Fibroblast of upper back skin (primary cell): ENCODE measurements at places on chromosomes 11 and 22.

DNA sequence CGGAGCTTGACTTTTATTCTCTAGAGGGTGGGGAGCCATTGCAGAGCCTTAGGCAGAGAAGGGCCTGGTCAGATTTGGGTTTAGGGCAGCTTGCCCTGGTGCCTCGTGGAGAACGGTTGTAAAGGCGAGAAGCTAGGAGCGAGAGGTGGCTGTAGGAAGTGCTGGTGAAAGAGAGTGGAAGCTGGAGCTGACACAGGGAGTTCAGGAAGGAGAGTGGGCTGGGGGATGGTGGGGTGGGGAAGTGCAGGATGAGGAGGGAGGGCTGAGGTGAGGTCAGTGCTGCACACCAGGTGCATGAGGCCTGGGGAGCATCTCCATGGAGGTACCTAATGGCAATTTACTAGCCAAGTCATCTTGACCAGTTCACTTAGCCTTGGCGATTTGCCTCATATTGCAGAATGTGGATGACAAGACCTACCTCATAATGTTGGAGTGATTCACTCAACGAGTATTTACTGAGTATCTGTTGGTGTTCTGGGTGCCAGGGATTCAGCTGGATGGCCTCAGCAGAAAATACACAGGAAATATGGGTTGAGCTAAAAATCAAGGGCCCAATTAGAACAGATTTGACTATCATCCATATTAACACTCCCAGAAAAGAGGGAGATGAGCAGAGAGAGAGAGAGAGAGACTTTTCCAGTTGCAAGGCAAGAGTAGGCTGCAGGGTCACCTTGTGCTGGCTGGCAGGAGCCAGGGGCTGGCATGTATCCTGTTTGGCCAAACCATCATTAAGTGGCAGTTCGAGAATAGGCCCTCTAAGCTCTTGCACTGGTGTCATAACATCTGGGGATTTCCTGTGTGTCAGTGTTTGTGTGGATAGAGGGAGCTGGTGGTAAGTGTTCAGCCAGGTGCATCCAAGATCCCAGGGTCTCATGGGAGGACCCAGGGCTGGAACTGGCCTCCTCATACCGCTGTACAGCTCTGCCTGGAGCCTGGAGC, 44.4 kb upstream of the CLDN5 start:
- DNase-seq: peak; percentile 79

GRCh38 chr22:25569361-25569760, 4.9 kb downstream of the GRK3 start:
- DNase-seq: no peak

GRCh38 chr11:68667511-68668500, 16.5 kb upstream of the GAL start:
- DNase-seq: no peak

DNA sequence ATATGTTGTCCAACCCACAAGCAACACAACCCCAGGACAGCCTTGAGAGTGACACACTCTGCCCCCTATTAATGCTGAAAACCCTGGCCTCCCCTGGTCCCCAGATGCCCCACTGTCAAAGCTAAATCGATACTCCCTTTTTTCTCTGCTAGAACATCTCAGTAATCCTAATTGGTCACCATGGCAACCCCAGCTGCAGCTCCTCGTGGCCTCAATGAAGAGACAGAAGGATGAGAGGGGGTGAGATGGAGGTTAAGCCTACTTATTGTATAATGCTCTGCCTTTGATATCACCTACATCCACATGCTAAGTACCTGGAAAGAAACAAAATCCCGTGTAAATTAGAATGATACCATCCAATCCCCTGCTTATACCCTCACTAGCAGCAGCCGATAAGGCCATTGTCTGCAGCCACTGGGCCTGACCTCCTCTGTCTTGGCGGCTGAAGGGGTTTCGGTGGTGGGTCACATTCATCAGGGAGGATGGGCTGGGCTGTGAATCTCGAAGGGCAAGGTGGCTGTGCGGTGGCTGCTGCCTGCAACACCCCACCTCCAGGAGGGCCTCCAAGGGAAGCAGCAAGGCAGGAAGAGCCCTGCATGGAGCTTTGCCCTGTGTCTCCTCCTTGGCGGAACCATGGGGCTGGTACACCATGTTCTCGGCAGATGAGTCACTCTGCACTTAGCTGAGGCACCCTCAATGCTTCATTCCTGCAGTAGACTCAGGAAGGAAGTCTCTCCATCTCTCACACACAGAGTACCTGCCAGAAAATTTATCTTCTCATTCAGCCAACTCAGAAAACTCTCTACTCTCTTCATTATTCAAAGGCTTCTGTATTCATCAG, 399.5 kb downstream of the BUD13 start:
- DNase-seq: no peak

GRCh38 chr11:45272701-45273100, 13.4 kb downstream of the SYT13 start:
- no peak for DNase-seq

DNA sequence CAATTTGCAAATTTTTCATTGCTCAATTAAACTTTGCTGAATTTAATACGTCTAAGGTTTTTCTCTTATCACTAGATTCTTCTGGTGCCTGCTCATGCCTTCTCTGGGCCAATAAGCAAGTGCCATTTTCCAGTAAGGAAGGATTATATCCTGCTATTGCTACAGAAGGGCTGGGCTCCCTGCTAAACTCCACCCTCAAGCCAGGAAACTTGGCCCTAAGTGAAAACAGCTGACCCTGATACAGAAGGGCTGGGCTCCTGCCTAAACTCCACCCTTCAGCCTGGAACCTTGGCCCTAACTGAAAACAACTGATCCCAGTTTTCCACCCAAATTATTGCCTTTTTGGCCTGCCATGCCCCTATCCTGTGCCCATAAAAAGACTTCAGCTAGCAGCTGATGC, 385.3 kb downstream of the DYNC2H1 start:
- peak; percentile 37 for DNase-seq

GRCh38 chr11:75576499-75576918, 14.5 kb downstream of the SERPINH1 start:
- DNase-seq: peak; percentile 73

- DNase-seq: no peak
Observed at GRCh38 chr11:17894929-17895658, 117.8 kb downstream of the SERGEF start.

- no peak for DNase-seq
Observed at GRCh38 chr11:92931746-92932422, 37.6 kb upstream of the MTNR1B start.

- DNase-seq: no peak
Observed at GRCh38 chr11:75135021-75135650, 15.8 kb upstream of the SLCO2B1 start.

DNA sequence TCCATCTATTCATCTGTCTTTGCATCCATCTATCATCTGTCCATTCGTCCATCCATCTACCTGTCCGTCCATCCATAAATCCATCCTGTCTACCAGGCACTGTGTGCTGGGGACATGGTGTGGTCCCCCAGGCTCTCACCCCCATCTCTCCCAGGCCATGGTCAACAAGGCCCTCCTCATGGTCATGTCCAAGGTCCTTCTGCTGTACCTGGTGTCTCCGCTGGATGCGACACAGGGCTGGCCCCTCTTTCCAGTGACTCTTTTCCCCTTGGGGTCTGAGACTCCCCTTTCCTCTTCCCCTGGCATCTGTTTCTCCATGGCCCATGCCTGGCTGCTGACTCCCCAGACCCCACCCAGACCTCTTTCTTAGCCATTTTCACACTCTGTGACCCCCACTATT, 4.5 kb downstream of the IGLL1 start:
- DNase-seq: no peak

DNA sequence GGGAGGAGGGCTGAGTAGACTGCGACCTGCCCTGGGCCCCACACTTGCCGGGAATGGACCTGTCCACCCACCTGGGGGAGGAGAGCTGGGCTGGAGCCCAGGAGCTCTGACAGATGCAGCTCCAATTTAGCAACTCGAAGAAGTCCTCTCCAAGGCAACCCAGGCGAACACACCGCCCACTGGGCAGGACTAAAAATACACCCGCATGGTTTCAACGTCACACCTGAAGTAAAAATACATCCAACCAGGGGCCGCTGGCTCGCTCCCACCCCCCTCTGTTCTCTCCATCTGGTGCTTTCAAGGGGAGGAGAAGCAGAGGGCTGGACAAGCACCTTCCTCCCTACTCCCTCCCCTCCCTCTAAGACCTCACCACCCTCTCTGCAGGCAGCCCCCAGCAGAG, 119.9 kb downstream of the FEZ1 start:
- no peak for DNase-seq

GRCh38 chr11:66388780-66389386, 17.3 kb upstream of the SLC29A2 start:
- DNase-seq: peak; percentile 70

- peak; percentile 97 for DNase-seq
Observed at GRCh38 chr11:64240435-64241240, at the start of gene FKBP2. TSS of gene FKBP2 (plus strand) at chr11:64241095. CDS start at chr11:64242388, 1,293 bp downstream.

GRCh38 chr11:70491696-70492472, 93.6 kb downstream of the CTTN start:
- DNase-seq: no peak

GRCh38 chr11:61403658-61404057, 11.3 kb downstream of the TMEM216 start:
- DNase-seq: no peak

DNA sequence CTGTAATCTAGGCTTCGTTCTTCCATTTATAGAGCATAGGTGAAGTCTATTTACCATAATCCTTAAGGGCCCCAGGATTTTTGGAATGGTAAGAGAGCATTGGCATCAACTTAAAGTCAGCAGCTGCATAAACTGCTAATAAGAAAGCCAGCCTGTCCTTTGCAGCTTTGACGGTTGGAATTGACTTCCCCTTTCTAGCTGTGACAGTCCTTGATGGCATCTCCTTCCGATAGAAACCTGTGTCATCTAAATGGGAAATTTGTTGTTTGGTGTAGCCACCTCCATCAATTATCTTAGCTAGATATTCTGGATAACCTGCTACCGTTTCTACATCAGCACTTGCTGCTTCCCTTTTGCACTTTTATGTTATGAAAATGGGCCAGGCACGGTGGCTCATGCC, 58.0 kb upstream of the GLYATL1B start:
- no peak for DNase-seq

DNA sequence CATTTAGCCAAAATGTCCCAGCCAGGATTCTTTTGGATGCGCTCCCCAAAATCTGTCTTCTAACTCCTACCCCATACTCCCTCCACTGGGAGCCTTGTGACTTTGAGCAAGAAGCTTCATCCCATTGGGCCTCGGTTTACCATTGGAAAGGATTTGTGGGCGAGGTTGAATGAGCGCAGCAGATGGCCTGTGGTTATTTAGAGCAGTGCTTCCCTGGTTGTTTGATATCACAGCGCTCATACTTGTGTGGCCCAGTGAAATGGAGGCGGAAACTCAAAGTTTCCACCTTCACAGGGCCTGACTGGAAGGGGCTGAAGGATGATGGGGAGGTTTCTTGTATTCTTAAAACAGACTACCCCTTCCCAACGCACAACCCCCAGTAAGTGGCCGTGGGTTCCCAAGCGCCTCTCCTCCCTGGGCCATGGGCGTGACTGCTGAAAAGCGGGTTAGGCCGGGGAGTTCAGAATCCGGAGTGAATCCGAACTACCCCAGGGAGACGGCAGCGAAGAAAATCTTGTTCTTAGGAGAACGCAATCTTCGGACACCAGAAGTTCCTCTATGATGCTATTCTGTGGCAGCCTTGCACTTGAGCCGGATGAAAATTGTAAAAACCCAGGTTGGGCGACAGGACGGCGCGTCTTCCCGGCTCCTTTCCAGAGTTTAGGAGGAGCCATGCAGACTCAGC, 1.2 kb upstream of the ATF4 start:
- no peak for DNase-seq

DNA sequence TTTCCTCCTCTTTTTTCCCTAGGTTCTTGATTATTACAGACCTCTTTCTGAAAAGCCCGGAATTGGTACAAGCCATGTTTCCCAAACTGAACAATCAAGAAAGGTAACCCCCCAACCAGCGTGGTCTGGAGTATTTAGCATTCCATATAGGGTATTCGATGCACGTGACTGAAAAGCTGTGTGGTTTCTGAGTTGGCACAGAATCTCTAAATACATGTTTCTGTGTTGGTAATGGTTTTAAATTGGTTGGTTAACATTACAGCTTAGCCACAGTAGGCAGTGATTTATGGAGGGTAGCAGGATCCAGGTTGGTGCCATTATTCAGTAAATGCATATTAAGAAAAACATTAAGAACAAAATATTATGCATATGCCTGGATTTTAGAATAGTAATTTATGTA, 46.8 kb downstream of the ATXN10 start:
- peak; percentile 13 for DNase-seq

DNA sequence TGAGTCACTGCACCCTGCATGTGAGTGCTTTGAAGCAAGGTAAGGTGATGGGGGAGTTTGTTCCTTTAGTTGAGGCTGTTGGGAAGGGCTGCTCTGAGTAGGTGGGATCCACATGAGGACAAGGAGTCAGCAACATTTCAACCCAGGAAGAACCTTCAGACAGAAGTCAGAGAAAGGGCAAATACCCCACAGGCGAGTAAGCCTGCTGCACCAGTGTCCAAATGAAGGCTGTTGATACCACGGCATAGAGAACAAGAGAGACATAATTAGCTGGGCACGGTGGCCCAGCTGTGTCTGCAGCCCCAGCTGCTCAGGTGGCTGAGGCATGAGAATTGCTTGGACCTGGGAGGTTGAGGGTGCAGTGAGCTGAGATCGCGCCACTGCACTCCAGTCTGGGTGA, 54.3 kb upstream of the CLMP start:
- no peak for DNase-seq

DNA sequence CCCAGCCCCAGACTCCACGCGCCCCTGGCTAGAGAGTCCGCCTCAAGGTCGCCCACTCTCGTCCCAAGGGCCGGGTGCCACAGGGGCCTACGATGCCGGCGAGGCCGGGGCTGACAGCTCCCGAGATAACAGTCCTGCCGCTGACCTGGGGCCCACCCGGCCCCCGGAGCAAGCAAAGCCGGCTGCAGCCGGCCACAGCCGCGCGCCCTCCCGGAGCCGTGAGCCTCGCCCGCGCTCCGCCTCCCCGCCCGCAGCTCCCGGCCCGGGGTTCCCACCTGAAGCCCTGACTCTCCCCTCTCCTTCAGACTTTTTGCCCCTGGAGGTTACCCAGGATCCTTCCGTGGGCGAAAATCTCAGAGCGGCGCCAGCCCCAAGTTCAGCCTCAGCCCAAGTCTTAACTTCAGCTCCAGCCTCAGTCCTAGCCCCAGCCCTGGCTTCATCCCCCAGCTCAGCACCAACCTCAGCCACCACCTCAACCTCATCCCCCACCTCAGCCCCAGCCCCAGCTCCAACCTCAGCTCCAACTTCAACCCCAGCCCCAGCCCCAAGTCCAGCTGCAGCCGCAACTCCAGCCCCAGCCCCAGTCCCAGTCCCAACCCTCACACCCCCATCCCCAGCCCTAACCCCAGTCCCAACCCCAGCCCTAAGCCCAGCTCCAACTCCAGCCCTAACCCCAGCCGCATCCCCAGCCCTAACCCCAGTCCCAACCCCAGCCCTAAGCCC, 1.7 kb downstream of the KLHDC7B start:
- DNase-seq: no peak

GRCh38 chr22:49909476-49910205, 8.6 kb downstream of the ALG12 start:
- no peak for DNase-seq

DNA sequence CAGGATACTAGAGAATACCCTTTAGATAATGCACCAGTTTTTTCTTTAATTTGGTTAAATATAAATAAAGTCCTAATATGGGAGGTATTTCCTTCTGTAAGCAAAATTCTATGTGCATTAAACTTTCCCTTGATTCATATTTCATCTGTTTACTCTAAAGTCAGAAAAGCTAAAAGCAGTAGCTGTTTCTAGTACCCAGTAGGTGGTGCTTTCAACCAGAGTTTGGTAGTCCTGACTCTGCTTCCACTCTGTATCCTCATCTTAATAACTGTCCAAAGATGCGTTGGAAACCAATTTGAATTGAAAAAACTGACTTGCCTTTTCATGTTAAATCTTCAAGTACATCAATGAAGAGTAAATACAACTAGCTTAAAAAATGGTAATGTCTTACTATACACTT, 1065.2 kb downstream of the JRKL start:
- peak; percentile 9 for DNase-seq

- no peak for DNase-seq
Observed at GRCh38 chr22:49241174-49241851, 586.4 kb downstream of the BRD1 start.
